ENCODE measurements at places on chromosomes 16 and 17.

DNA sequence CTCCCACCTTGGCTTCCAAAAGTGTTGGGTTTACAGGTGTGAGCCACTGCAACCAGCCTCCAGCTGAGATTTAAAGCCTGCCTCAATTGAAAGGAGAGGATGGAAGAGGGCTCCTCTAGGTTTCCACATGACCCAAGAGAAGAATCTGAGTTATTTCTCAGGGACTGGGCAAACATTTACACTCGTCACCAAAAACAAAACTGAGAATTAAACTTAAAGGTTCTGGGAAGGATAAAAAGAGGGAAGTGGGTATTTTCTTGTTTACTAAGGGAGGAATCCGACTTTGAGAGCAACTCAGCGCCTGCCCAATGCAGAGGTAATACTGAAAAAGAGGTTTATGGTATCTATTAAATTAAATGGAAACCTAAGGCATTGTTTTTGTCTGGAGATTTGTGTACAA is 13.3 kb downstream of the HOXB1 start:
- DNase-seq = no peak

DNA sequence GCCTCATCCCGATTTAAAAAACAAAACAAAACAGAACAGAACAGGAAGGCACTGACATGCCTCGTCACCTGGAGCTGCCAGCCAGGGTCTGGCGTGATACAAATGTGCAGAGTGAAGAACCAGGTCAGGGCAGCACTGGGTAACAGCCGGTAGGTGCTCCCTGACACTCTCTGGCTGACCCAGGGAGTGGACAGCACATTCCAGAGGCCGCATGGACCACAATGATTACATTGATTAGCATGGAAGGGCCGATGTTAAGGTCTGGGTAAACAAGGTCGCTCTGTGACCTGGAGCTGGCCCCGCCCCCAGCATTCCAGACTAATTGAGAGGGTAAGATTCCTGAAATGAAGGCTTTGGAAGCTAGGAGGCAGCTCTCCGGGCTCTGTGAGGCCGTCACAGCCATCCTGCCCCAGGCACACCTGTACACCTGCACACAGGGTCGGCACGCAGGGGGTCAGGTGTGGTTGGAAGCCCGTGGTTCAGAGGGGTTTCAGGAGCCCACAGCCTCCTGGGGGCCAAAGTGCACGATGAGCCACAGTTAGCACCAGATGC is 21.4 kb downstream of the PIEZO1 start:
- no peak for DNase-seq

GRCh38 chr17:76063875-76064546 is 8.3 kb downstream of the SRP68 start:
- peak; percentile 65 for DNase-seq

DNA sequence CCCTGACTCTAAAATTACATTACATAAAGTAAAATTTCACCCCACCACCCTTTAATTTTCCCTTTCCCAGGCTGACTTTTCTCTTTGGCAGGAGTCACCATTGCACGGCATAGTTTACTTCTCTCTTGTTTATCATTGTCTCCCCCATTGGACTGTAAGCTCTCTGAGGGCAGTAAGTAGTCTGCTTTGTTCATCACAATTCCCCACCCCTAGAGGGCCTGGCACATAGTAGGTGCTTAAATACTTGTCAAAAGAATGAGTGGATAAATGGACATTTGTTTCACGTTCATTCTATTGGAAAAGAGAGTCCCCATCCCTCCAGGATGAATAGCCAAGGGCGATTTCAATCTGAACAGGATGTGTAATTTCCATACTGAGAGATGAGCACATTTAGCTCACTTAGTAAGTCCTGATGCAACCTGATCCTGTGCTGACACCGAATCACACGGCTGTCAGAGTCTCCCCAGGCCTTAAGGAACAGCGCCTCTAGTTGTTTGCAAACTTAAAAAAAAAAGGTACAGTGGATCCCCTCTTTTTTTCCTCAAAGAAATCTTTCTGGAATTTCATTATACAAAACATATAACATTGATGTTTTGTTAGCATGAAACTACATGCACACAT is 54.0 kb downstream of the AKAP1 start:
- no peak for DNase-seq

- peak; percentile 87 for DNase-seq
Measured at GRCh38 chr17:7356072-7356549, 1.2 kb downstream of the TMEM95 start.

Data from stimulated activated CD4-positive, alpha-beta T cell treated with anti-CD3 and anti-CD28 coated beads, Interleukin-2, amount 100 ng/mL, for 24 hours (primary cell).